ENCODE measurements at places on chromosomes 11 and 22.

DNA sequence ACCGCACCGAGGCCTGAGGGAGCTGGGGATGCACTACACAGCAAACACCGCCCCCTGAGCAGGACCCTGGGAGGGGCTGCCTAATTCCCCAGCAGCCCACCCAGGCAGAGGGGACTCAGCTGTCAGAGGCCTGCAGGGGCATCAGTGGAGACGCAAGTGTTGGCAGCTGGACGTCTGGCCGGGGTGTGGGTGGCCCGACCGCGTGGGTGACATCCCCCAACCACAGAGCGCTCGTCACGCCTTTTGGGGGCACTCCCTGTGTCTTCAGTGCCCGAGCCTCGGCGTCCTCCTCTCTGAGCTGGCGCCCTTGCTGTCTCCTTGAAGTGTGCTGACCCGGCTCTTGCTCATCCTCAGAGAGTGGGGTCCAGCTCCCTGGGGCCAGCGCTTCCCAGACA is 150.2 kb downstream of the BRD1 start:
- no peak for DNase-seq

GRCh38 chr11:6156628-6157359 is 13.3 kb downstream of the OR52B2 start:
- no peak for DNase-seq

DNA sequence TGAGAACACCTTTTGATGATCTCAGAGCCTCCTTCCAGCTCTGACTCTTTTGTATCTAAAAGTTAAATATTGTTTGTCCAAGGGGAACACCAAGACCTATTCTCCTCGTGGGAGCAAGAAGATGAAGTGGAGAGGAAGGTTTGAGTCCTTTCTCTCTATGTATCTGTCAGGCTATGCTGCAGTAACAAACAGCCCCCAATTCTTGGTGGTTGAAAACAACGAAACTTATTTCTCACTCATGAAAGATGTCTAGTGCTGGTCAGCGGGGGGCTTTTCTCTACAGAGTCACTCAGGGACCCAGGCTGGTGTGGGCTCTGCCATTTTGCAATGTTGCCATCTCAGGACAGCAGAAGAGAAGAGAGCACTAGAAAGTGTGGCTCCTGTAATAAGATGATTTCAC is 6.2 kb upstream of the CRYBB2 start:
- DNase-seq = no peak

DNA sequence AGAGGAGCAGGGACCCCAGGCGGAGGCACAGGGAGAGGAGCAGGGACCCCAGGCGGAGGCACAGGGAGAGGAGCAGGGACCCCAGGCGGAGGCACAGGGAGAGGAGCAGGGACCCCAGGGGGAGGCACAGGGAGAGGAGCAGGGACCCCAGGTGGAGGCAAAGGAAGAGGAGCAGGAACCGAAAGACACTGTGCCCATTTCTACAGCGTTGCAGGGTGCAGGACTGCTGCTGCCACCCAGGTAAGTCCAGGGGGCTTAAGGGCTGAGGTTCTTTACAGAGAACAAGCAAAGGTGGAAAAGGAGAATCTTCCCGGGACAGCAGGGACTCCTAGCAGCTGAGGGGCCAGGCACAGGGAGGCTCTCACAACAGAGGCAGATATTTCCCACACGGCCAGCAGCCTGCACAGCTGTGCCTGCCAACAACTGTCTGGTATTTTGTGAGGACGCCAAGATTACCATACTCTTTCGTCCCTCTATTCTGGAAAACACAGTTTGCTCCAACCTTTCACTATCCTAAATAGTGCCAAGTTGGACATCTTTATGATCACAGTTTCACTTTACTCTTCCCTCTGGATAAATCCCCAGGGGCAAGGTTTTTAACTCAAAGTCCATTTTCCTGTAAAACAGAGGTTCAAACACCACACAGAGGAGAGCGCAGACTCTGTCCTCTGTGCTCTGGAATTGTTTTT is 39.4 kb downstream of the SHANK2 start:
- no peak for DNase-seq

GRCh38 chr11:77137421-77137820 is 9.4 kb downstream of the MYO7A start:
- no peak for DNase-seq

All from stimulated activated naive CD8-positive, alpha-beta T cell treated with anti-CD3 and anti-CD28 coated beads, Interleukin-15, Interleukin-2, amounts not matched to agents 100 U/mL and 50 U/mL, for 24 hours (primary cell).